ENCODE measurements at places on chromosomes 7 and 10.

- no peak for DNase-seq
Observed at GRCh38 chr10:98694014-98694413, 247.3 kb upstream of the HPS1 start.

DNA sequence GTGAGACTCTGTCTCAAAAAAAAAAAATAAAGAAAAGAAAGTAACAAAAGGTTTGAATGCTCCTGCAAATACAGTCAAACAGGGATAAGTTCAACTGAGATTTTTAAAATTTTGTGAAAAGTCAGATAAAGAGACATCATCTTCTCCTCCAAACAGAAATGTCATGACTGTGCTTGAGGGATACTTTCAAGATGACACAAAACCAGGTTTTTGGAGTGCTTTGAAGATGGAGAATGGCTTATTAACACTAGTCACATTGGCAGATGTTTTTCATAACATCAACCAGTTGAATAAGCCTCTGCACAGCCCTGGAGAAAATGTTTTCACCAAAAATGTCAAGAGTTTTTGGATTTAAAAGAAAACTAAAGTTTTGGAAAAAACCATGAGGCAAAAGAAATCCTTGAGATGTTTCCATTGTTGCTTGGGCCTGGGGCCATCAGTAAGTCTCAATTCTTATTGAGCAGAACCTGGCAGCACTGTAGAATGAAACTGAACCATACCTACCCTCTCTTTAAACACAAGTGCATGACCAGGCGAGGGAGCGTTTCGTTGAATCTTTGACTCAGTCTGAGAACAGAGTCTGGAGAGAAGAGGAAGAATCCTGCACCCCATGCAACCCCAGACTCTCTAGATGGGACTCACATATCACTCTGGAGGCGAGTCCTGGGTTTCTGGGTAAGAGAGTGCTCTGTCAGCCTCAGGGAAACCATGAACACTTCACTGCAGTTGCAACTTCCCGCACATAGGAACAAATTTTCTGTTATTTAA lies 37.4 kb upstream of the PRKCQ start:
- DNase-seq = no peak

- DNase-seq = no peak
Observed at GRCh38 chr10:52703898-52704297, 68.7 kb downstream of the MBL2 start.

GRCh38 chr10:78349165-78349516 lies 315.5 kb downstream of the RPS24 start:
- no peak for DNase-seq

DNA sequence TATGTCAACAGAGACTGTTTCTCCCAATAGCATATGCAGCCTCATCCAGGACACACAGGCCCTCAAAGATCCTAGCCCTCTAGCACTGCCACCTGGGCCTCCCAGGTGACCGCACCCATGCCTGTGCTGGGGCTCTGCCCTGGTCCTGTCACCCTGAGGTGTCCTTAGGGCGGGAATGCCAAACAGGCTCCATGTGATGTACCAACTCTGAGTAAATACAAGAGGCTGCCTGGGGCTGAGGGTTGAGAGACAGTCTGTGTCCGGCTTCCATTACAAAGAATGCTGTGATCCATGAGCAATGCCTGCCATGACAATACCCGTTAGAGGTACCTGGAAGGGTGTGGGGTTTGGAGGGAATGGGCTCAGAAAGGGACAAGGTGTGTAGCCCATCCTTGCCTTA lies 83.0 kb upstream of the KAT6B start:
- DNase-seq = no peak

DNA sequence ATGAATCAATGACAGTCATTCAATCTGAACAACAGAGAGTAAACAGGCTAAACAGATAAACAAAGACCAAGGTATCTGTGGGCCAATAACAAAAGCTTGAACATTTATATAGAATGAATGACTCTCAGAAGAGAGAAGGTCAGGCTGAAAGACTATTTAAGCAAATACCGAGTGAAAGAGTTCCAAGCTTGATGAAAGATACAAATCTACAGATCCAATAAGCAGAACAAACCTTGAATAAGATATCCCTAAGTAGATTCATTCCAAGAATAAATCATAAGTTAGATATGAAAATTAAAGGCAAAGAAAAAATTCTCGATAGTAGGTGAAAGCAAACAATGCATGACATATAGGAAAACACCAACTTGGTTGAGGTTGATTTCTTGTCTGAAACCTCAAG lies 376.4 kb upstream of the IGFBP3 start:
- DNase-seq = no peak

DNA sequence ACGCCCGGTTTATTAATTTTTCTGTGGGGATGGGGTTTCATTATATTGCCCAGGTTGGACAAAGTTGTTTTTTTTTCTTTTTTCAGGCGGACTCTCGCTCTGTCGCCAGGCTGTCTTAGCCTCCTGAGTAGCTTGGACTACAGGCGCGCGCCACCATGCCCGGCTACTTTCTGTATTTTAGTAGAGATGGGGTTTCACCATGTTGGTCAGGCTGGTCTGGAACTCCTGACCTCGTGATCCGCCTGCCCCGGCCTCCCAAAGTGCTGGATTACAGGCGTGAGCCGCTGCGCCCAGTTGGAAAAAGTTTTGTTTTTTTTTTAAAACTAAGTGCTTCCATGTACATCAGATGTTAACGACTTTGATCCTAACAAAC lies 542 bp upstream of the ZNF394 start:
- no peak for DNase-seq

- peak; percentile 44 for DNase-seq
Observed at GRCh38 chr10:11164803-11165590, 147.3 kb downstream of the CELF2 start.

DNA sequence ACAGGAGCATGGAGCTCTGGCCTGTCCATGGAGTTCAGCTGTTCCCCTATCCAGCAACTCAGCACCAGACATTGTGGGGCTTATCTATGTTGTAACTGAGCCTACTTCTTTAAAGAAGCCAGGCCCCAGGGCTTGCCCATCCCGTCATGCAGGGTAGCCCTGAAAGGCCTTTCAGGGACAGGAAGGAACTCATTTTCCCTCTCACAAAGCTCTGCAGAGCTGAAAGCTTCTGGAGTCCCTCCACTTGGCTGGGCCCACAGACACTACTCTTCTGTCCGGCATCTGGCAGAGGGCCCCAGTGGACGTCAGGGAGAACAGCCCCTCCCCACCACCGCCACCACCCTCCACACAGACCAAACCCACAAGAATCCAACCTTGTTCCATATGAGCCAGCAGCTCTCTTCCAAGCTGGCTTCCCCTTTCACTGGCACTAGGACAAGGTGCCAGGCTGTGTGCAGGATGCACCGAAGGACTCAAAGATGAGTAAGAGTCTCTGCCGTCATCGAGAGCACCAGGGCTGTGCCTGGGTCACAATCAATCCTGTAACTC lies 33.1 kb downstream of the DENND2A start:
- DNase-seq = peak; percentile 76

DNA sequence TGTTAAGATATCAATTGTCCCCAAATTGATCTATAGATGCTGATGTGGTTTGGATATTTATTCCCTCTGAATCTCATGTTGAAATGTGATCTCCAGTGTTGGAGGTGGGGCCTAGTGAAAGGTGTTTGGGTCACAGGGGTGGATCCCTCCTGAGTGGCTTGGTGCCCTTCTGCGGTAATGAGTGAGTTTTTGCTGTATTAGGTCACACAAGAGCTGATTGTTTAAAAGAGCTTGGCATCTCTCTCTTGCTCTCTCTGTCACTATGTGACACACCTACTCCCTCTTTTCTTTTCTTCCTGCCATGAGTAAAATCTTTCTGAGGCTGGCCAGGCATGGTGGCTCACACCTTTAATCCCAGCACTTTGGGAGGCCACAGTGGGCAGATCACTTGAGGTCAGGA lies 98.2 kb upstream of the KAT6B start:
- DNase-seq = no peak

DNA sequence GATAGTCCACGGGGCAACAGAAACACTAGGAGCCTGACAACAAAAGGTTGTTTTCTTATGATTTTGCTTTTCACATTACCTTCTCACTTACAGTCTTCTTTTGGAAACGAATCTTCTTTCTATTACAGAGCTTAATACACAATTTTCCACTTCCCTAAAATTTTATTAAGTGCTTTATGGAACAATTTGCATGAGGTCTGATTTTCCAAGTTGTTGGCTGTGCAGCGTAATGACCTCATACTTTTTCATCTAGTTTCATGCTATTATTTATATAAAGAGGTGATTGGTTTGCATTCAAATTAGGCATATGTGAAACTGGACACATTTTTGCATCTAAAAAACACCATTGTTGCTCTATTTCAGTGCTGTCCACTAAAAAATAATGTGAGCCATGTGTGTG lies 76.7 kb downstream of the CFAP58 start:
- DNase-seq = no peak

DNA sequence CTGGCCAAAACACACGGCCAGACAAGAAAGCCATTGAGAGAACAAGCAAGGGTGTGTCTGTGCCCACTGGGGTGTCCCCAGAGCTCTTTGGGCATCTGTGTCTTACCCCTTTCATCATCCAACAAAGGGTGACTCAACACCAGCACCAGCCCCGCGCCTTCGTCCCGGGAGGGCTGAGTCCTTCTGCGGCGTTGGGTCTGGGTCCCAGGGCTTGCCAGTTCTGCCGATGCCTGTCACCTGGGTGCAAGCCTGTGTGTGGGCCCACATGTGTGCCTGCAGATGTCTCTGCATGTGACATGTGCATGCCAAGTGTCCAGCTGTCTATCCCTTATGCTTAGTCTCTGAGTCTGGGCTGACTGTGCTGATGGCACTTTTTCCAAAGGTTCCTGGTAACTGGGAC lies 24.4 kb upstream of the ELN start:
- no peak for DNase-seq

- no peak for DNase-seq
Observed at GRCh38 chr10:760622-761021, 71.2 kb upstream of the DIP2C start.

DNA sequence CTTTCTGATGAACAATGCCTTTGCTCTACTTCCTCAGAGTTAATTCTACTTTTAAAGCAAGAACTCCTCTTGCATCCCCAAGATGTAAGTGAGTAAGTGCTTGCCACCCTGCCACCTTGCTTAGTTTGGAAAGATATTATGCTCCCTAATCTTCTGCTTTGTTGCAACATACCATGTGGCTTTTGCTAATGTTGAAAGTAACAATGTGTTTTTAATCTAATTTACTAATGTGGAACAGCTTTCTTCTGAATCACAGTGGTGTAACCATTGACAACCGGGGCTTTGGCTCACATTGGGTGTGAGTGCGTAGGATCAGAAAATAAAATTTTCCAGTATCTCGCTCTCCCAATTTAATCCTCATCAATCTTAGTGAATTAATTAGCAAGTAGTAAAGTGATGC lies 254.1 kb upstream of the PTER start:
- no peak for DNase-seq

GRCh38 chr7:151716323-151716722 lies 160.6 kb downstream of the PRKAG2 start:
- DNase-seq = no peak

- DNase-seq = no peak
Observed at GRCh38 chr10:6603142-6604125, 23.4 kb upstream of the PRKCQ start.

GRCh38 chr7:68785036-68785435 lies 813.2 kb upstream of the AUTS2 start:
- no peak for DNase-seq

- no peak for DNase-seq
Observed at GRCh38 chr7:49433794-49434193, 339.6 kb upstream of the VWC2 start.

DNA sequence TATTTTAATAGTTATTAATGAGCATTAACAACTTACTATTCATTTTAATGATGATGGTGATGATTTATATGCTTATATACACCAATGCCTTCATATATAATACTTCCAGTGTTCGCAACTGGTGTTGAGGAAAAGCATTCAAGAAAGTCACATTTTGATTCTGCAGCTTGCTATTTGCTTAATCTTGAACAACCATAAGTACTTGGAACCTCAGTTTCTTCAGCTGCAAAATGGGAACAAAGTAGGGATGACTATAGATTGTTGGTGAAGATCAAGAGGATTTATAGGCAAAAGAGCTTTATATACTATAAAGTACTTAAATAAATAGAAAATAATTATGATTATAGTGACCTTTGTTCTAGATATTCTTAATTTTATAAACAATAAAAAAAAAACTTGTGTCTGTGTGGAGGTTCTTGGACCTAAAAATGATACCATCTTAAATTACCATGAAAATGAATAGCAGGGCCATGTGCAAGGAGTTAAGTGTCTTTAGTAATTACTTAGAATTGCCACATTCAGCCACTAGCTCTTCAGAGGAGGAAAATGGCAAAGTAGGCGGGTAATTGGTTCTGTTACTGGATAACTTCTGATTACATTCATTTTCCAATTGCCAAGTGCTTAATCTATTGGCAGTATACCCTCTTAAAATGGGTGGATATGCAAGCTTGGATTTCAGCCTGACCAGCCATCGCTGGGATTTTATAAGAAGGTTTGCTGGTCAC lies 4.5 kb downstream of the ARID5B start:
- no peak for DNase-seq

DNA sequence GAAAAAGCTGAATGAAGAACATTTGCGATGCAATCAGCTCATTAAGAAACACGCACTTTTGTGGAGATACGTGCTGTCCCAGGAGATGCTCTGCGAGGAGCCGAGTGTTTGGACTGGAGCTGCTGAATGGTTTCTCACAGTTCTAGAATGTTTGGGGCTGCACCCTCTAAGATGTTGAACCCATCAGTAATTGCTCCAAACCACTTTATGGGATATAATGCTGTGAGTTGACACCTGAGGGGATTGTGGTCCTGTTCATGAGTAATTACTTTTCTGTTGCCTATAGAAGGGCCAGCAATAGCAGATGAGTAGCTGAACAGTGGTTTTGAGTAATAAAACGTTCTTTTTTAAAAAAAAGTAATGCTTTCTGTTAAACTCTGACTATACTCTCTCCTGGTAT lies 63.1 kb downstream of the IKZF1 start:
- no peak for DNase-seq

DNA sequence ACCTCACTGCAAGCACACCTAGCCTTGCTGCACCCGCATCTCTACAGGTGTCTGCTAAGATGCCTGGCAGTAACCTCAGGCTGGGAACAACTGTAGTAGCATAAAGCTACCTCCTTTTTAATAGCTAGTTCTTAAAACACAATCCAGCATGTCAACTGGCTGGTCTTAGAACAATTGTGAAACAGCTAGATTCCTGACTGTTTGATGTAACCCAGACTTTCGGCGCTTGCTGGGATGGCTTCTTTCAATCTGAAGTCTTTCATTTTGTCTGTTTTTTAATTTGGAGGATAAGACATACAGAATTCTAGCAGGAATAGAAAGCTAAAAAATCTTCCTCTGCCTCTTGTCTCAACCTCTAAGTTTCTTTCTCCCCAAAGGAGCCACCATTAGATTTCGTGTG lies 59.8 kb downstream of the GSDME start:
- DNase-seq = no peak
